NCI-H2029 (cell line): ENCODE measurements at places on chromosomes 13 and 19.
A peak's percentile ranks its signal among the peaks of the same experiment; 100 is the strongest.

GRCh38 chr13:77213644-77214043 is 113.2 kb downstream of the MYCBP2 start:
- DNase-seq = no peak

DNA sequence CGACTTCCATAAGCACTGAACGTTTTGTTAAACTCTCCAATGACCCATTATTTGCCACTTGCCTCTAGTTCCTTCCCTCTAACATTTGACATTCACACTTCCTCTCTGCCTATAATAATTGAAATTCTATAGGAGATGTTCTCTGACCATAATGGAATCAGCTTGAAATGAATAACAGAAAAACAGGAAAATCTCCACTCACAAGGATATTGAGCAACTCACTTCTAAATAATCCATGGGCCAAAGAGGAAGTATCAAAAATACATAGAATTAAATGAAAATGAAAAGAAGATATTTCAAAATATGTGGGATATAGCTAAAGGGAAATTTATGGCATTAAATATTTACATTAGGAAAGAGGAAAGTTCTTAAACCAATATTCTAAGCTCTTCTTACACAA is 3.4 kb upstream of the FCGBP start:
- no peak for DNase-seq

DNA sequence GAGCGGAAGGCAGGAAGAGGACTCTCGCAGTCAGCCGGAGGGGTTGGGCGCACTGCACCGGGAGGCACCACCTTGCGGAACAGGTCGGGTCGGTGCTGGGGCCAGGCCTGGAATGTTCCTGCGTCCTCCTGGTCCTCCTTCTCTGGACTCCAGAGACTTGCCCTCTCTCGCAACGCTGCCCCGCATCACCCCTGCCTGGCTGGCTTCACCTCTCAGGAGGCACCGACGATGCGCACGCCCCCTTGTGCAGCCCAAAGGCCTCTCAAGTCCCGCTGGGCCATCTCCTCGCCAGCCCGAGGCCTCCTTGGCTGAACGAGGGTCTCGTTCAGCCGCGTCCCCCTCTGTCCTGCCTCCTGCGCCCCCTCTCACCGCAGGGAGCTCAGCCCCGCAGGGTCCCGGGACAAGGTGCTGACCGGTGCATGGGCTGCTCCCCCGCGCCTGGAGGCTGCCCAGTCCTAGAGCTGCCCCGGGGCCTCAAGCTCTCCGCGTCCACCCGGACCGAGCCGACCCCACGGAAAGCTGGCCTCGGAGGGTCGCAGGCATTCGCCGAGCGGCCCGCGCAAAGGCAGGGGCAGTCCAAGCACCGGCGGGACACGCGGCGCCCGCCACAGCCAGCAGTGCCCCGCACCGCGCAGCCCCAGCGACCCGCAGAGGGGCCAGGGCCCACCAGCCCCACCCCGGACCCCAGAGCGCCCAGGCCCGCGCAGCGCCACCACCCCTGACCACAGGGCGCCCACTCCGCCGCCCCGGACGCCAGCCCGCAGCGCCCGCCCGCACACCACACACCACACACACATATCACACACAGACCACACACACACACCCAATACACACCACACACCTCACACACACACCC is 133.8 kb downstream of the CRYL1 start:
- DNase-seq = no peak

DNA sequence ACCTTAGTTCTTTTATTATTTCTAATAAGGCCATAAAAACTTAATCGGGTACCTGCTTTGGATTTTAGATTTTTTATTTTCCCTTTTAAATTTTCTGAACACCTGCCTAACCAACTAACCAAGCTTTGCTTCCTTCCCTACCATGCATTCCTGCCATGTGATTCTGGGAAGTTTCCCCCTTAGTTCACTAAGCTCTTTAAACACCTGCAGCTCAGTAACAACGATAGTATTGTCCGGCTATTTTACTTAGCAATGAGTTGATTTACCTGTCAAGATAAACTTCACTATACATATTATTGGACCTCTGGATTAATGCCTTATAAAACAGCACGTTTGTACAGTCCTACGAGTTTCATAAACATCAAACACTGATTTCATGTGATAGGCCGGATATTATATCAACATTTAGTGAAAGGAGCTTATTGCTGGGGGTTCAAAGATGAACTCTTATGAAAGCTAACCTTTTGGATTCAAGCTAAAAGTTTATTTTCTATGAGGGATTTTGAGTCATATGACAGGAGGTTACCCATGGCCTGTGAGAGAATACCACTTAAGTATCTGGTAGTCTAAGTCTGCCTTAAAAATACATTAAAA is 81.0 kb upstream of the STARD13 start:
- DNase-seq = no peak

GRCh38 chr19:1470305-1471009 is 8.6 kb downstream of the C19orf25 start:
- no peak for DNase-seq

GRCh38 chr19:57377498-57378146 is 12.0 kb upstream of the ZNF548 start:
- DNase-seq = no peak

- DNase-seq = no peak
Observed at GRCh38 chr19:2253106-2254063, 2.8 kb downstream of the JSRP1 start.

DNA sequence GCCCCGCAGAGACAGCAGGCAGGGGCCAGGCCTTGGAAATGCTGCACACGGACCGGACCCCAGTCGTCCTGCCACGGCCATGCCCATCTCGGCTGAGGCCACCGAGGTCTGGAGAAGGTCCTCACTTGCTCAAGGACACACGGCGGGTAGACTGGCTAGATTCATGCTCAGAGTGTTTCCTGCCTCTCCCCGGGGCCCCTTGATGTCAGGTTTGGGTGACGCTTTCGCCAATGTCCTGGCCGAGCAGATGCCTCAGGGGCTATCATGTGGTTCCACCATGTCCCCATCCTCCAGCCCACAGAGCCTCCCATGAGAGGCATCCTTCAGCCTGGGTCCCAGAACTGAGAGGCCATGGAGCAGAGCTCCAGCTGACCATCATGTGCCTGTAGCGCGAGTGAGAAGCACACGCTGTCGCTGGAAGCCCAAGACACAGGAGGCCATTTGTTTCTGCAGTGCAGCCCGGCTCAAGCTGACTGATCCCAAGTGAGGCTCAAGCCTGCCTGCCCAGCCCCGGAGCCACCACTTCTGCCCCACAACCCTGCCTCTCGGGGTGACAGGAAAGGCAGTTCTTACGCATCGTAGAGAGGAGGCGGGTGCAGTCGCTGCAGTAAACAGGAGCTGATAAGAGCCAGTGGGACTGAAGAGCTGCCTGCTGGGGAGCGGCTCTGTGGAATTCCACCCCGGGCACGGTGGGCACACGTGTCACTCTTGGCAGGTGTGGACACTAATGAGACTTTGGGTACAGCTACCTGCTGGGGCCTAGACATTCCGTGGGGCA is 53.9 kb upstream of the GAS6 start:
- no peak for DNase-seq

DNA sequence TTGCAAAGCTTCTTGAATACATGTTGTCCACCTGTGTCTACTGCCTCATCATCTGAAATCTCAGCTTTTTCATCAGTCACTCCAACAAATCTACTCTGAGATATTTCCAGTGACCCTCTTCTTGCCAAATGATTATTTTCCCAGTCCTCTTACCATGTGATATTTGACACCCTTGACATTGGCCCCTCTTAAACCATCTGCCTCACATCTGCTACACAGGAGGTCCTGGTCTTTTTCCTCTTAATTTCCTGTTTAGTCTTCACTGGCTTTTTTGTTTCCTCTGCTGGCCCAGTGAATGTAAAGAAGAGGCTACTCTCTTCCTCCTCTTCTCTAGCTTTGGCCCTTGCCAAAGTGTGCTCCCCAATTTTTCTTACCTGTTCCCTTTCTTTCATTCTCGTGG is 218.7 kb downstream of the DNAJC15 start:
- DNase-seq = no peak

GRCh38 chr19:53088091-53088490 is 15.1 kb downstream of the ZNF160 start:
- DNase-seq = no peak

DNA sequence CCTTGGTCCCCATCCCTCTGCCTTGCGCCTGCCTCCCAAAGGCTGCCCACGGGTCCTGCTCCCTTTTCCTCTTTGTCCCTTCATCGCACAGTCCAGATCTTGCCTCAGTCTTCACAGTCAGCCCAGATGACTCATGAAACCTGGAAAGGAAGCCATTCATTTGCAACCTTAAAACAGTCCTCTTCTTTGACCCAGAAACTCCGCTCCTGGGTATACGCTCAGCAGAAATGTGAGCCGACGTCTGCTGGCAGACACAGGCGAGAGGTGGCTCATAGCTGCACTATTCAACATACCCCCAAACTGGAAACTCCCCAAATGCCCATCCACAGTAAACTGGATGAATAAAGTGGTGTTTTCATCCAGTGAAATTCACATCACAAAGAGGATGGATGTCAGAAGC is 13.6 kb upstream of the PEPD start:
- DNase-seq = no peak

DNA sequence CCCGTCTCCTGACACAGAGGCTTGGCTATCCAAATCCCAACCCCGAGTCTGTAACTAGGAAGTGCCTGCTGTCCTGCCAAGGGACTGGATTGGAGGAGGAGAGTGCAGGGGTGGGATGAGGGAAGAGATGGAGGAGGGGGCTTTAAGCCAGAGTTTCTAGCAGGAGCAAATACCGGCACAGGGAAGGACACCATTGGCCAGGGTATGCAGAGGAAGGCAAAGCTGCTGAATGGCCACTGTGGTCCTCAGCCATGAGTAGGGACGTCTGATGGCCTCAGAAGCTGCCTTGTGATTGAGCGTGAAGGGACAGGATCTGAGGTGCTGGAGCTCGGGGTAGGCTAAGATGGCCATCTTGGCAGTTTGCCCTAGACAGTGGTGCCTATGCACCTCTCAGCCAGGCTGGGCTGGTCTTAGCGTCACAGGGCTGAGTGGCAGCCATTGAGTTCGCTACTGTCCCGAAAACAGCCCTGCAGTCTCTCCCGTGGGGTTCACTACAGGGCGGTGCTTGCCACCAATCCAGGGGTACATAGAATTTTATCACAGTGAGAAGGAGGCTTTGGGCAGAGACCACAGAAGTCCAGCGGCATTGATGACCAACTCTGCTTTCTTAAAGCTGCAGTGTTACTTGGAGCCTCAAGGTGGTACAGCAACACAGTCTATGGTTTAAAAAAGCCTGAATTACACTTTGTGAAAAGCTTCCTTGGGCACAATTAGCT is 61.8 kb downstream of the AKAP11 start:
- DNase-seq = no peak

DNA sequence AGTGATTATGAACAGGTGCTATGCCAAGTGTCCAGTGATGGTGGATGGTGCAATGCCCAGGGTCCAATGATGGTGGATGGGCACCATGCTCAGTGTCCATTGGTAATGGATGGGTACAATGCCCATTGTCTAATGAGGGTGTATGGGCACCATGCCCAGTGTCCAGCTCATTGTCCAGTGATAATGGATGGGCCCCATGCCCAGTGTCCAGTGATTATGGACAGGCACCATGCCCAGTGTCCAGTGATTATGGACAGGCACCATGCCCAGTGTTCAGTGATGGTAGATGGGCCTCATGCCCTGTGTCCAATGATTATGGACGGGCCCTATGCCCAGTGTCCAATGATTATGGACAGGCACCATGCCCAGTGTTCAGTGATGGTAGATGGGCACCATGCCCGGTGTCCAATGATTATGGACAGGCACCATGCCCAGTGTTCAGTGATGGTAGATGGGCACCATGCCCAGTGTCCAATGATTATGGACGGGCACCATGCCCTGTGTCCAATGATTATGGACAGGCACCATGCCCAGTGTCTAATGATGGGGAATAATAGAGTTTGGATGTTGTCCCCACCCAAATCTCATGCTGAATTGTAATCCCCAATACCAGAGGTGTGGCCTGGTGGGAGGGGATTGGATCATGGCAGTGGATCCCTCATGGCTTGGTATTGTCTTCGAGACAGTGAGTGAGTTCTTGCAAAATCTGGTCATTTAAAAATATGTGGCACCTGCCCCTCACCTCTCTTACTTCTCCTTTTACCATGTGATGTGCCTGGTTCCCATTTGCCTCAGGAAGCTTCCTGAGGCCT is 87.8 kb downstream of the ANKRD10 start:
- DNase-seq = peak; percentile 26

DNA sequence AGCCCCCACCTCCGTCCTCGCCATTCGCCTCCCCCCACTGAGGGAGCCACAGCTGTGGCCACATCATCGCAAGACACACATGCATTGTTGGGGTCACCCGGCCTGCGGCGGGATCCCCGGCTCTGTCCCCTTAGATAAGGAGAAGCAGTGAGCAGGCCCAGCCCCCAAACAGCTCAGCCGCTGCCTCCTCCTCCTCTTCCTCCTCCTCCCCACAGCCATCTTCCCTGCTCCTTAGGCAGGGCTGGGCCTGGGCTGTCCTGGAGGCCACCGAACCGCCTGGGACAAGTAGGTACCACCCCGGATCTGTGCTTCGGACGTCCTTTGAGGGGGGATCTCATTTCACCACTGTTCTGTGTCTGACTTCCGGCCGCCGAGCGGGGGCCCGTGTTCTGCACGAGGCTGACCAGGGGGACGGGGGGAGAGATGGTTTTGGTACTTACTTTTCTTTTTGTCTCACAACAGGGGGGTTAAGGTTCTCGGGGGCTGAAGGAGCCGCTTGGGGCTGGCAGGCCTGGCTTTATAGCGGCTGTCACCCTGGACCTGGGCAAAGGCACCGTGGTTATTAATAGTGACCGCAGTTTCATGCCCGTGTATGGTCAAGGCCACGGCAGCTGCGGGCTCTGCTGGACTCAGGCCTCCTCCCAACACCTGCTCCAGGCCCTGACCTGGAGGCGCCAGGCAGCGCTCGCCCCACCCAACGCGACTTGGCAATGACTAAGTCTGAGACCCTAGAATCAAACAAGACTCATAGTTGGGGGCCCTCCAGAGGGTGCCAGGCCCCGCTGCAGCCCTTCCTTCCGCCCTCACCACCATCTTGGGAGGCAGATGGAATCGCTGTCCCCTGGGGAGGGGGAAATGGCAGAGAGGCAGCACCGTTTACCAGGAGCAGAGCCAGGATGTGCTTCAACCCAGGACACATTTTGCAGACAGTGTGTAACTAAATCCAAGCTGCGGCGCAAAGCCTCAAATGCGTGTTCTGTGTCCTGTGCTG is 18.3 kb downstream of the NMRK2 start:
- DNase-seq = no peak

- DNase-seq = no peak
Observed at GRCh38 chr13:57409121-57409520, 222.4 kb upstream of the PCDH17 start.
